Activated T-cell treated with anti-CD3 and anti-CD28 coated beads, Interleukin-2, amount 50 U/mL, for 48 hours (primary cell): ENCODE measurements at places on chromosomes 2 and 18.

GRCh38 chr2:109689182-109689930 is 75.2 kb downstream of the SOWAHC start:
- no peak for DNase-seq

DNA sequence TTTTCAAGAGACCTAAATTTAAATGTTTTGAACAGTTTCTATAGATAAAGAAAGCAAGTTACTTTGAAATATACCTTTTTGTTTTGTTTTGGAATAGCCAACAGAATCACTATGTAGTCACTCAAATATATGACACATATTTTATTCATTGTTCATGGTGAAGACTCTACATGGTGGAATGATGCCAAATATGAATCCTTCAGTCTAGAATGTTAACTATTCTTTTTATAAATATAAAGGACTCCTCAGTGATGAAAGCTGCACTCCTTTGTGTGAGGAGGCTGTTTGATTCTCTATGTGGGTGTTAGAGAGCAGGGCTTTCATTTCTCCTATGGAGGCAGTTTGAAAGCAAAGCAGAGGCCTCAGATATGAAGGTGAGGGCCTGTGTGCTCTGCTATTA is 396.4 kb upstream of the LRRTM1 start:
- DNase-seq: no peak

GRCh38 chr2:241020629-241021190 is 22.3 kb downstream of the SNED1 start:
- no peak for DNase-seq

- no peak for DNase-seq
Measured at GRCh38 chr2:145741181-145741580, 1221.3 kb upstream of the ZEB2 start.

DNA sequence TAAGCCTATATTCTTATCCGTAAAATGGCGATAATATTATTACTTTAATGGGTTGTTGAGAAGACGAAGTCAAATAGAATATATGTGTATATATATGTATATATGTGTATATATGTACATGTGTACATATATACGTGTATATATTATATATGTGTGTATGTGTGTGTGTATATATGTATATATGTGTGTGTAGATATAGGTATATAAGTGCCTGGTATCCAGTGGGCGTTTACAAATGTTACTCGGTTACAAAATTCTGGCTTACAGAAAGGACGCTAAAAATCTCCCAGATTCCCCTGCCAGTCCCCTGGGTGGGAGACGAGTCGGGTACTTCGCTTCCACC is 295 bp upstream of the MTX2 start:
- no peak for DNase-seq

DNA sequence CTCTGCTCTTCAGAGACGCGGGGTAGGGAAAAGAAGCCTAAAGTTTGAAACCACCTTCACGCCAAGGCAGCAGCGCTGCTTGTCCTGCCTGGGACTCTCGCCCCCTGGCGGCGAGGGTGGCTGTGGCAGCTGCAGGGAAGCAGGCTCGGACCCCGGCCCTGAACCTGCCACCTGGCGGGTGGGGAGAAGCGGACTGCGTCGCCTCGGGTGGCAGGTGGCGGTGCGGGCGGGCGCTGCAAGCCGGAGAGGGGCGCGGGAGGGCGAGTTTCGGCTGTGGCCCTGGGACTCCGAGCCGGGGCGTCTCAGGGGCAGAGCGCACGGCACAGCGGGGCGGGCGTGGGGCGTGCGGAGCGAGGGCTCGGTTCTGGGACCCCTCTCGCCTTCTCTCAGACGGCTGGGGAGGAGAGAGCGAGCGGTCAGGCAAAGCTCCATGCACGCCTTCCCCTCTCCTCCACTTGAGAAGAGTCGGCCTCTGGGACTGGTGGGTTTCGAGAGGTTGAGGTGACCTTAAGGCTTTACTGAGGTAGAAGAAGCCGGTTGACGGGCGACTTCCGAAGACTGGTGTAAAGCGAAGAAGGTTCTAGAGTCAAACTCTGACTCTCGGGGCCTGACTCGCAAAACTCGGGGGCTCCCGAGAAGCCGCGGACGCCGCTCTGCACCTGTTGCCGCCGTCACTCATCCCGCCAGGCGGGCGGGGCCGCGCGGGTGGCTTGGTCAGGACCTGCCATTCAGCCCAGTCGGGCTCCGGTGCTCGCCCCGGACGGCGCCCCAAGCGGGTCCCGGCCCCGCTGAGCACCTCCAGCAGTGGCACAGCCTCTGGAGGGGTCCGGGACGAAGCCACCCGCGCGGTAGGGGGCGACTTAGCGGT is 1.1 kb upstream of the BOLL start:
- peak; percentile 80 for DNase-seq

- DNase-seq: no peak
Measured at GRCh38 chr2:233820774-233821105, 33.6 kb downstream of the HJURP start.

GRCh38 chr18:36676629-36677028 is 152.2 kb downstream of the TPGS2 start:
- DNase-seq: no peak

GRCh38 chr18:7221424-7222155 is 9.3 kb upstream of the LRRC30 start:
- no peak for DNase-seq

DNA sequence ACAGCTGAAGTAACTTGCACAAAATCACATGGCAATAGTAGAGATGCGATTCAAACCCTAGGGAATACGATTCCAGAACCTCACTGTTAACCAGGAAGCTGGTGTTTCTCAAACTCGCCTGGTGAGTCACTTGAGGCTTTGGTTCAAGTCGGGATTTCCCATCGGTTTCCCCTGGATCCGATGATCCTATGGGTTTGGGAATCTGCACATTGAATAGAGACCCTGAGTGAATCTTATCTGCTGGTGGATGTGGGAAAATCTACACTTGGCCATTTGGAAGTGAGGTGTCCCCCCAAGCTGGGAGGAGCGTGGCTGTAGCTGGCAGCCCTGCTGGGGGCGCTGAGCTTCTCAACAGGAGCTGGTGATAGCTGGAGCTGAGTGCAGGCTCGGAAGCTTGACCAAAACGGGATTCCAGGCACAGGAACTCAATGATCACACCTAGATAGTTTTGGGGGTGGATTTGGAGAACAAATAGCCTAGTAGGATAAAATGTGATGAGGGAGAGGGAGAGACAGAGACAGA is 135.4 kb downstream of the PRKCE start:
- DNase-seq: no peak

- DNase-seq: no peak
Measured at GRCh38 chr2:168500516-168500915, 44.4 kb downstream of the CERS6 start.

GRCh38 chr2:175156534-175156933 is 11.5 kb downstream of the ATF2 start:
- no peak for DNase-seq

DNA sequence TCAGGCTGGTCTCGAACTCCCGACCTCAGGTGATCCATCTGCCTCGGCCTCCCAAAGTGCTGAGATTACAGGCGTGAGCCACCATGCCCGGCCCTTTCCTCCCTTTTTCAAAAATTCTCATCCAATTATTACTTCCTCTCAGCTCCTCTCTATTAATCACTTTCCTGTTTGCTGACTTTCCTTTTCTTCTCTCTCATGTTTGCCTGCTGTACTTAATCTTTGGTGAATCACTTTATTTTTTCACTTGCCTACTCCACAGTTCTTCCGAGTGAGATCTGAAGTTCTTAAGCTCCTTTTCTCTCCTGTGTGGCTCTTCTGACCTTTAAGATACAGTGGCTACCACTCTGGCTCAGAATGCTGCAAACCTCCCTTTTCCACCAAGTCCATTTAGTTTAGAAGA is 126.3 kb upstream of the SERTAD2 start:
- no peak for DNase-seq

GRCh38 chr2:58054264-58054663 is 7.7 kb downstream of the VRK2 start:
- no peak for DNase-seq

- no peak for DNase-seq
Measured at GRCh38 chr2:10150436-10150835, 27.9 kb downstream of the RRM2 start.

DNA sequence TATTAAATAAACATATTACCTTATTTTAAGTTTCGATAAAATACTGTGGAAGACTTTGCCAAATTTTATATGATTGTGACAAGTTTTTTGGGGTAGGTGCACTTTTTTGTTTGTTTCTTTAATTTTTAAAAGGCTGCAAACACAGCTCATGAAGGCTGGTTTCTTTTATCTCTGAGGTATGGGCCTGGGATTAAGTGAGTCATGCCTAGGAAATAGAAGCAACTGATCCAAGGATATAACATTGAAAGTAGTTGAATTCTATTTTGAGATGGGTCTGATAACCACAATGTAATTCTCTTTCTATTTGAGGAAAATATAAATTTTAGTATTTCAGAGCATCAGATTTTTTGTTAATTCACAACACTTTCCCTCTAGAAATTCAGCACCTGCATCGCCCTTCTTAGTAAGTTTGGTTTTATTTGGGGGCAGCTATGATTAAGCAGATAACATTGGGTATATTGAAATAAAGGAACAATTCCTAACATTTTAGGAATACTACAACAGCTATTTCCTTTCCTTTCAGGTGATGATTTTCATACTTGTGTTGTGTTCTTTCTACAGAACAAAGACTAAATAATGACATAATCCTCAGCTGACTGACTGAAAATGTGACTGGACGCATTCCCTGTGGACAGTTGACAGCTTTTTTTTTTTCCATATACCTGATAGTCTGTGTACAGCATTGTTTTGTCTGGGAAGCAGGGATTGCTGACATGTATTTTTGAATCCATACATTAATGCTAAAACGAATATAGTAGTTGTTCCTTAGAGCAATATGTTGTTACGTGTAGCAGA is 16.8 kb downstream of the RBM45 start:
- DNase-seq: no peak

DNA sequence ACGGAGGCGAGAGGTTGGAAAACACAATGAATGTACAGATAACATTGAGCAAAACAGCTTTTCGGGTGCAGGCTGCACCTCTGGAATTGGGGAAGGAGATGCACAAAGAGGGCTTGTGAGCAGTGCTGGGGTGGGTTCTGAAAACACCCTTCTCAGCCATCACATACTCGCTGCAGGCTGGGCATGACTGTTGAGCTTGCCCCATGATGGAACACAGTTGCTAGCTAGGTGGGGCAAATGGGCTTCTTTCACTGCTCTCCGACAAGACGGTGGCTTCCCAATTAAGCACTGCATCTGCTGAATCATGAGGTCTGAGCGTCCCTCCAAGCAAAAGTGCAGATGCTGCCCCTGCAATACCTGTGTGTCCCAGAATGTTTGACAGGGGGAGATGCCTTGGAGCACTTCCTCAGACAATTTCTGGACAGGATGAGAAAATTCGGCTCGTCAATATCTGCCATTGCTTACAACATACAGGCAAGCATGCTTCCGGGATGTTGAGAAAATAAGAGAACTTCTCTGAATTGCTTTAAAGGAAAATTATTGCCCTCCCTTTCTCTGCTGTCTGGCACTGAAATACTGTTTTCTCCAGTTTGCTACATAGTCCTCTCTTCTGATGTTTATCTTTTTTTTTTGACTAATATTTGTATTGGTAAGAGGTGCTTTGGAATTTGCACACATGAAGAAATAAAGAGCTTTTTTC is 77.3 kb upstream of the SH3BP4 start:
- DNase-seq: no peak

DNA sequence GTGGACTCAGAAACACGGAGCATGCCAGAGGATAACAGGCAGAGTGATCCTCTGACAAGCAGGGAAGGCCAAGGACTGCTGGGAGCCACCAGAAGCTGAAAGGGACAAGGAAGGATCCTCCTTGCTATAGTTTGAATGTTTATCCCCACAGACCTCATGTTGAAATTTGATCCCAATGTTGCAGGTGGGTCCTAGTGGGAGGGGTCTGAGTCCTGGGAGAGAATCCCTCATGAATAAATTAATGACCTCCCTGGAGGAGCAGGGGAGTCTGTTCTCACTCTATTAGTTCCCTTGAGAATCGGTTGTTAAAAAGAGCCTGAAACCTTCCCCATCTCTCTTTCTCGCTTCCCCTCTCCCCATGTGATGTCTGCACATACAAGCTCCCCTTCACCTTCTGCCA is 124.4 kb downstream of the FBXO15 start:
- no peak for DNase-seq
